Fibroblast of the aortic adventitia (primary cell): ENCODE measurements at places on chromosomes 12 and 14.

DNA sequence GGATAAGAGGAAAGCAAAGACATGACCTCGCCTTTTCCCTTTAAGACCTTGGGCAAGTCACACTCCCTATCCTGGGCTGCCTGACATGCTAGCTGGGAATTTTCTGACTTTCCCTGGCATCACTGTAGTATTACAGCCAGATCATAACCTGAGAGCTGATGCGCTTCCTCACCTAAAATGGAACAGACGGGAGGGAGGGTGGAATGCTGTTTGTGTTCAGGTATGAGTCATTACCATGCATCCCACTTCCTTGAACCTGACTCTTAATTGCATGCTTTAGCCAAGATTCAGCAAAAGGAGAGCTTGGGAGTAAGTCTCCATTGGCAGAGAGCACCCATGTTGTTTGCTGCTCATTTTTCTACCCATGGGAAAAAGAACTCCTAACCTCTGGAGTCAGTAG, 156.5 kb downstream of the KCNK10 start:
- DNase-seq = no peak

DNA sequence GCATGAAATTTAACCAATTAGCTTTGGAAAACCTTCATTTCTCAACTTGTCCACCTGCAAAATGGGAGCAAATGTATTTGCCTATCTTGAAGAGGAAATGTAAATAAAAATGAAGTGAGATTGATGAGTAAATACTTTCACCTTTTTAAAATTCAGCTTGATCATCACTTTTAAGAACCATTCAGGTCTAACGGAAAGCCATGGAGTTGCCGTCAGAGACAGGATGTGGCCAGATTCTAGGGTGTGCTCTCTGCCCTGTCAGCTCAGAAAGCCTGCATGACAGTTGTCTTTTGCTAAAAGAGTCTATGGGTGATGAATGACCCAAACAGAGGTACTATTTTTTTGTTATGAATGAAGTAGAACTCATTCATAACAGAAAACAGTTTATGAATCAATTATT, 104.3 kb upstream of the SLC35F4 start:
- no peak for DNase-seq

DNA sequence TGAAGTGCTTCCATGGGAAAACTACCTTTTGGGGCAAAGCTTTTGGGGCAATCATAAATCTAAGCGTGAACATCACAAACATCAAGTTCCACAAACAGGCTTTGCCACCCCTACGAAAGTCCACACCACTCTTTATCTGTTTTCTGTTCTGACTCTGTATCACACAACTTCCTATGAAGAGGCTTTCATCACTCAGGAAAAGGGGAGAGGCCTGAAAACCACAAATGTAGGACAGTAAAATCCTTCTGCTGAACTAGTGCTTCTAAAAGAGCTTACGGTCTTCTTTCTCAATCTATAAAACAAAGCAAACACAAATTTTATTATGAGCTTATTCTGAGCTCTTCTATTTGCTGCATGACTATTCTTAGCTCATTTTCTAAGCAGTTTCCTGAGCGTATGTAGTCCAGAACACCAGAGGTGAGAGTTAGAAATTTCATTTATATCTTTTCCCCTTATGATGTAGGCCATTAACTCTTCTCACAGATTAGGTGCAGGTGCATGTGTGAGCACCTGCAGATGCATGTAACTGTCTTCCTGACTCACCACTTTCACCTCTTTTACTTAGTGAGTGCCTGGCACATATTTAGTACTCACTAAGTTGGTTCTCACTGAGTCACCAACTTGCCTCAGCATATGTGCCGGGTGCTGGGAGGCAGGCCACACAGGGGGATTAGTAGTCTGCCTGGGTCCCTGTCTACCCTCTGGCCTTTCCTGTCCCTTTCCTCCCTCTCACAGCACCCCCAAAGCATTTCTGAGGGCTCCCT, 32.9 kb upstream of the SYCP3 start:
- no peak for DNase-seq

DNA sequence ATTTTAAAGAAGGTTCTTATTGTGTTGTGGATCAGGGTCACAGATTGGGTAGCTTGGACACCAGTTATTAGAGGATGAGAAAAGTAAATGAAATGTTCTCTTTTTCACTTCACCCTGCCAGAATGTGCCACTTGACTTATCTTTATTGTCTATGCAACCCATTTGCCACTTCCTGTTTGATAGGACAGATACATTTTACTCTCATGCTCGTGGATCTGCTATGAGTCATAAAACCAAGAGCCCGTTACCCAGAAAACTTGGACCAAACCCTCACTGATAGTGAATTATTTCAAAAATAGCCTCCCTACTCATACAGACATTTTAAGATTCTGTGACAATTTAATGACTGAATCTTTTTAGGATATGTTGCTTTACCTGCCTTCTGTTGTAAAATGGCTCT, 1.8 kb downstream of the ISCA2 start:
- peak; percentile 17 for DNase-seq

- DNase-seq = no peak
Measured at GRCh38 chr14:47257013-47257412, 418.4 kb downstream of the MDGA2 start.
